ENCODE measurements at places on chromosomes 3 and 15.

- DNase-seq = no peak
Measured at GRCh38 chr3:94909726-94910125, 846.9 kb downstream of the NSUN3 start.

DNA sequence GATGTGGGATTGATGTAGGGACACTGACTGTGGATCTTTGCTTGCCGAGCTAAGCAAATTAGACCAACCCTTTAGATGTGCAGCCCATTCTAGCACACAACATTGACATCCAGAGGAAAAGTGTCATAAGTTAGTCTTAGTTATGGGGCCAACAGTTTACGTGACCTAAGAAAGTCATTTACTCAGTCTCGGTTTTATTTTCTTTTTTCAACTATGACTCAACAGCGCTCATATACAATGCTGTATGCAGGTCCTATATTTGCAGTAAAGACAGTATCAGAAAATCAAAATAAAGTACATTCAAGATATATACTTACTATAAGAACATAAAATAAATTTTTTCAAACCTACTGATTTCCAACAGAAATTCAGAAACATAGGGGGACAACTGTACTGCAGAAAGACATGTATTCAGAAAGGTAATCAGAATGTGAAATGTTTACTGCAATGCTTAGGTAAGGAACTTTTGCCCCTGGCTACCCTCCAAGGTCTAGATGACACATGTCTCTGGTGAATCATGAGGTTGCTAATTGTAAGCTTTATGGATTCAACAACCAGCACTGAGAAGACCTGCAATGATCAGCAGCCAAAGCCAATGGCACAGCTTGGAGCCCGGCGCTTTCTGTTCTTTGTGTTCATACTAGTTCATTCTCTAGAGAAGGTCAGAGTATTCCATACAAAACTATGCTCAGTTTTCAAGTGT, 317.5 kb upstream of the CNTN6 start:
- DNase-seq = no peak

- DNase-seq = no peak
Measured at GRCh38 chr3:104832530-104832929, 534.2 kb upstream of the ALCAM start.

GRCh38 chr15:51672913-51673857, 8.1 kb upstream of the SCG3 start:
- DNase-seq = no peak

- peak; percentile 39 for DNase-seq
Measured at GRCh38 chr3:170320461-170321121, 36.9 kb upstream of the SKIL start.
